HCT116 (cell line): ENCODE measurements at places on chromosomes 12 and 14.

DNA sequence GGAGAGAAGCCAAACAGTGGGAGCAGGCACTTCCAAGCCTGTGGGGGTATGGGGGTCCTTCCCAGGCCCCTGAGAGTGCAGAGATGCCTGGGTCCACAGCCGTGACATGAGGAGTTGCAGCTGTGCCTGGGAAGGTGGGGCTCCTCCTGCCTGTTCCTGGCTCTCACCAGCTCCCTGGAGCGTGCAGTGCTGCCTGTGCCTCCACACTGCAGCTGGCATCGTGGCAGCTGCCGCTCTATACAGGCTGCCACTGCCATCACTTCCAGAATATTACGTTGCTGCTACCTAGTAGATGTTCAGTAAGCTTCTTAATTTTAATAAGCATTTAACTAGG lies 223.7 kb downstream of the KCNC2 start:
- DNase-seq: no peak

GRCh38 chr12:123149501-123150274 lies 1.2 kb downstream of the PITPNM2 start:
- no peak for DNase-seq

GRCh38 chr12:57935331-57935730 lies 6.0 kb upstream of the ATP23 start:
- DNase-seq: no peak

DNA sequence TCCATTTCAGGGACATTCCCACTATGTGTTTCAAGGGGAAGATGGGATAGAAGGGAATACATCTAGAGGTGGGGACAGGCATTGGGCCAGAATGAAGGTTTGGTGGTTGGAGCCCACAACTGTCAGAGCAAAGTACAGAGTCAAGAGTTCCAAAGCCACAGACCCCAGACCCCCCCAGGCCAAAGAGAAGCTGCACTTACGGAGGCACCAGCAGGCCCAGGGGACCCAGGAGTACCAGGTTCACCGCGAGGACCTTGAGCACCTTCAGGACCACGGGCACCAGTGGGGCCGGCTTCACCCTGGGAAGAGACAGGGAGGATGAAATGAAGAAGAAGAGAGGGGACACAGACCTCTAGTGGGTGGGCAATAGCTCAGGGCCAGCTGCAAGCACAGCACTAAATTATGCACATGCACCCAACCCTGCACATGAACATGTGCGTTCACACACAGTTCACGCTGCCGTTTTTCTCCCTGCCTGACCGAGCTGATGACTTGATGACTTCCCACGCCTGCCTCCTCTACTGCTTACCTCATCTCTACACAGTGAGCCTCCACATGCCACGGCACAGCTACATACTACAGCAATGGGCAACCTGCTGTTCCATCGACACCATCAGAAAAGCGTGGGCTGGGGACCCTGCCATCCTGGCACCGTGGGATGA lies 16.7 kb downstream of the COL2A1 start:
- DNase-seq: no peak

DNA sequence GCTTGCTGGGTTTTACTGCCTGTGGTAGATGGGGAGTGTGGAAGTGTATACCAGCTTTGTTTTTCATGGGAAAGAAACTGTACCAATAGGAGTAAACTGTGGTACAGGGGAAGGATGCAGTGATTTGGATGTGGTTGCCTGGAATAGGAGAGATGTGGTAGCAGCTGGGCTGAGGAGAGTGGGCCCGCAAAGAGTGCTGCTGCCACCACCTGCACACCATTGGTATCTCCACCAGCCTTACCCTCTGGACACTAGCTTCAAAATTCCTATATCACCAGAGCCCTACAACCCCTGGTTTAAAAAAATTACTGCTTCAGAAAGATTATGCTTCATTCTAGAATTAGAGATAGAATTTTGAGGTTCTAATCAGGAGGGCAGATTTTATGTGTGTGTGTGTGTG lies 53.6 kb downstream of the AKAP6 start:
- no peak for DNase-seq

- DNase-seq: no peak
Measured at GRCh38 chr12:49974231-49974675, 1.5 kb downstream of the AQP6 start.

- DNase-seq: no peak
Measured at GRCh38 chr12:50611021-50611744, 106.4 kb downstream of the DIP2B start.

DNA sequence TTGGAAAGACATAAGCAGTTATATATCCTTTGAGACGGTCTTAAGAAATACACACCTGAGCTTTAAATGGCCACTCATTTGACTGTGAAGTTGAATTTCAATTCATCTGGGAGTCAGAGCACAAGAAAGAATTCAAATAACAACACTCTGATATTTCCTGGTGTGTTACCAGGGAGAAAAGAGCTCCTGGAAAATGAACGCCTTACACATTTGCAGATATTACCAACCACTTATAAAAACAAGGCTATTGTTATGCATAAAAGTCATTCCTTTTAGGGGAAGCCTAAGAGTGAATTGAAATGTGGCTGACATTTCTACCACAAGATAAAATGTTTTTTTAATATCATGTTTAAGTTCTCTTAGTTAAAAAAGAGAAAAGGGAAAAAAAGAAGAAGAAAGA lies 229.2 kb upstream of the PLEKHG7 start:
- no peak for DNase-seq

- DNase-seq: no peak
Measured at GRCh38 chr14:98826618-98827017, 445.4 kb downstream of the BCL11B start.

DNA sequence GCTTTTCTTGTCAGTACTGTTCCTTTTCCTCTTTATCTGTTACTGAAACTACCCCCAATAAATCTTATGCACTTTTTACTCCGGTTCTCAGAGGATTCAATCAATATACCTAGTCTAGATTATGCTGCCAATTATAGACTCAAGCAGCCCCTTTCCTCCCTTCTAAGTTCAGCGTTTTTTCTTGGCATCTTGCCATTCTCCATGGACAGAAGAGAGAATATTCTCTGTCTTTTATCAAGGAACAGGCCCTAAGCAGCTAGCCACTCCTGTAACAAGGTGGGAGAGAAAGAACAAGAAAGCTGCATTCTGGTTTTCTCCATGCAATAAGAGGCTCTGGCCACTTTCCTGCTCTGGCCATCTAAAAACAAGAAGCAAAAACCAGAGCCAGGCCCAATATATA lies 263.0 kb upstream of the ALG10 start:
- no peak for DNase-seq

- DNase-seq: no peak
Measured at GRCh38 chr12:63782466-63782865, 2.8 kb downstream of the RXYLT1 start.

DNA sequence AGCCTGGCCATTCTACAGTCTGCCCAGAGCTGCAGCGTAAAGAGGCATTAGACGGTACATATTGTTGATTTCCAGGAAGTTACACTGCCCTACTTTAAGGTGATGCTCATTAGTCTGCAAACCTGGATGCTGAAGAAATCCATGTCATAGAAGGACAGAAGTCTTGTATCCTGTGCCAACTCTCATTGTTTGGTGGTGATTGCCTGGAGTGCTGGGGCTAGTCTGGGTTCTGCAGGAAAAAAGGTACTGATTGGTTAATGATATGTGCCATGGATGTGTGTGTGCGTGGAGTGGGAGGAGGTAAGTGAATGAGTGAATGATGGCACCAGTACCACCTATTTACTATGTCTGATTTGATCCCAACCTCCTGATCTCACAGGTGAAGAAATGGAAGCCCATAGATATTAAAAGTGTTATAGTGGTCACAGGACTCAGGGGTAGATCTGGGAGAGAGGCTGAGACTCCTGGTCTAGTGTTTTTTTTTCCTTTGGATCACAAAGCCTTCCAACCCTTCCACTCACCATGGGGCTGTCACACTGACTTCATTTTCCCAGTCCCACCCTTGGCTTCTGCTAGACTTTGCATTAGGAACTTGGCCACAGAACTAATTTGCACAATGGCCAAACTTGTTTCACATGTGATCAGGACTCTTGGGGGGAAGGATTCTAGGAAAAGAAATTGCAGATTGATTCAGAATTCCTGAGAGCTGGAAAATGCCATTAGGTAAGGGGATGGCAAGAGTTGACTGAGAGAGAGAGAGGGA lies 96.1 kb downstream of the TMX1 start:
- DNase-seq: no peak

- DNase-seq: no peak
Measured at GRCh38 chr12:15719230-15719629, 70.0 kb downstream of the EPS8 start.

GRCh38 chr12:3040026-3040656 lies 37.0 kb upstream of the TSPAN9 start:
- DNase-seq: no peak
